Effector CD4-positive, alpha-beta T cell (primary cell): ENCODE measurements at places on chromosomes 13 and 19.

DNA sequence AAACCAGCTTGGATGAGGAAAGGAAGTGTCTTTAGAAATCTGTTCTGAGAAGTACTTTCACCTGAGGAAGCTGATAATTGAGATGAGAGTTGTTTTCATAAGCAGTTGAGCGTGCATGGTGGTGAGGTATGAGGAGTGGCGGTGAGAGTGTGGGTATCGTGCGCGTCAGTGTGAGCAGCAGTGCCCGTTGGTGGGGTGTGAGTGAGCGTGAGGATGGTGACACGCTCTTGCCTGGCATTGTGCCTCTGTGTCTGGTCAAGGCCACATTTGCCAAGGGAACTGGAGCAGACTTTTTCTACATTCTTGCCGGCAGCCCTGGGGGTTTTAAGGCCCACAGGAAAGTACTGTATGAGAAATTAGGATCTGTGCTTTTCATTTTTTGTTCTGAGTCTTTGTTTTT, 36.5 kb upstream of the TEX29 start:
- no peak for DNase-seq

- no peak for DNase-seq
These were observed 1.1 kb upstream of the MPND start for GRCh38 chr19:4342314-4342614.

GRCh38 chr13:45086484-45086883, 33.8 kb upstream of the GTF2F2 start:
- DNase-seq, result no peak

DNA sequence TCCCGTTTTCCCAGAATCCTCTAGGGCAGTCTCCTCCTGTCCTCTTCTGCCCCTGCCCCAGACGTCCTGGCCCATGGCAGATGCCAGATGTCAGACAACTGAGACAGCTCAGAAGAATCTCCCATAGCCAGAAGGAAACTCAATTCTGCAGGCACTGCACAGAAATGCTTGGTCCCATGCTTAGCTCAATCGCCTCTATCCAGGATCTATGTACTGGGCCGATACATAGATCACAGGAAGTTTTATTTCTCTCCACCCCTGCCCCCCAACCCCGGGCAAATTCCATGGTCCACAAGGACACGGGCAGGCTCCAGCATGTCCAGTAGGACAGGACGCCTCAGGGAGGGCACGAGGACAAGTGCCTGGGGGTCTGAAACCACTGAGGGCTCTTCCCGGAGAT, 4.8 kb downstream of the MBD3 start:
- DNase-seq, result no peak

GRCh38 chr13:33441015-33441414, 155.5 kb upstream of the STARD13 start:
- no peak for DNase-seq

DNA sequence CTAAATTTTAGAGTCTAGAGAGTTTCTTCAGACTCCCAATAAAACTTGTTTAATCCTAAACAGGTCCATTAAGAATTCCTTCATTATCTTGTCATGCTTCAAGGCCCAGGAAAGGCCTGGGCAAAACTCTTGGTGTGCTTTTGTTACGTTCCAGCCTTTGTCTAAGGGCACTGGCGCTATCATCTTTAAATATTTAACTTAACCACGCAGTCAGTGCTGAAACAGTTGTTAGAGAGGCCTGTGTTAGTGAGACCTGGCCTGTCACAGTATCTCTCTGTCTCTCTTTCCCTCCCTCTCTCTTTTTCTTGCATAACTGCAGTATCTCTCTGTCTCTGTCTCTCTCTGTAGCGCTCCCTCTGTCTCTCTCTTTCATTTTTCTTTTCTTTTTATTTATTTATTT, 8.2 kb upstream of the OR1M1 start:
- no peak for DNase-seq

GRCh38 chr13:29103065-29103800, 283.1 kb downstream of the MTUS2 start:
- DNase-seq, result no peak
